Central memory CD4-positive, alpha-beta T cell (primary cell): ENCODE measurements at places on chromosomes 6 and 20.

GRCh38 chr6:143183666-143184065 is 123.0 kb downstream of the AIG1 start:
- DNase-seq: no peak

DNA sequence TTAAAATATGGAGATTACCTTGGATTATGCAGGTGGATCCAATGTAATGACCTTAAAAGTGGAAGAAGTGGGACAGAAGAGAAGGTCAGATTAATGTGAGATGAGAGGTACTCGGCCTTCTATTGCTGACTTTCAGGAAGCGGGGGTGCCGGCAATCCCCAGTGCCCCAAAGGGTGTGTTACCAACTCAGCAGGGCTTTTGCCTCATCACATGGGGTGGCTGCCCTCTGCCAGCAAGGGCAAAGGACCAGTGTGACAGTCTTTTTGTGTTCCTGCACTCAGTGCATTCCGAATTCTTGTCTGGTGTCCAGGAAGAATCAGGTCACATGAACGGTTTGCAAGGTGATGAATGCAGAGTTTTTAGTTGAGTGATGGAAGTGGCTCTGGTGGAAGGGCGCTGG is 624.2 kb downstream of the COL12A1 start:
- no peak for DNase-seq

DNA sequence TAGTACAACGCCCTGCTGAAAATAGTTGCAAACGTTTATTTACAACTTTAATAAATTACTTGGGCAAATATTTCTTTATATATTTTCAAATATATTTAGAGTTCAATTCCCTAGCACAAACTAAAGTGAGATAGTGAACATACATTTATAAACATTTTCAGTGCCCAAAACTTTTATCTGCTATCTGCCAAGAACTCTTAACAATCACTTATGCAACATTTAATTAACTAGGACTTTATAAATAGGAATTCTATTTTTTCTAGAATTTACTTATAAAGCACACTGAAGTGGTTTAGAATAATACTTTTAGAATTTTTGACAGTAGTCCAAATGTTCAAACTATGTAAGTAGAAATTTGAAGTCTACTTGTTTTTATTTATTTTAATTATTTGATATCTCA is 452.6 kb upstream of the RGS17 start:
- no peak for DNase-seq

GRCh38 chr6:21371676-21372171 is 221.8 kb upstream of the SOX4 start:
- DNase-seq: no peak

GRCh38 chr20:35333606-35334005 is 41.4 kb upstream of the FAM83C start:
- DNase-seq: no peak

GRCh38 chr6:21537637-21538036 is 55.9 kb upstream of the SOX4 start:
- DNase-seq: no peak

GRCh38 chr6:70956451-70957283 is at the start of gene B3GAT2:
Gene B3GAT2, minus strand, starts transcription at chr6:70957060. Its CDS starts 631 bp downstream, at chr6:70956429.
- no peak for DNase-seq

GRCh38 chr6:3210024-3210610 is 17.3 kb downstream of the TUBB2B start:
- no peak for DNase-seq

DNA sequence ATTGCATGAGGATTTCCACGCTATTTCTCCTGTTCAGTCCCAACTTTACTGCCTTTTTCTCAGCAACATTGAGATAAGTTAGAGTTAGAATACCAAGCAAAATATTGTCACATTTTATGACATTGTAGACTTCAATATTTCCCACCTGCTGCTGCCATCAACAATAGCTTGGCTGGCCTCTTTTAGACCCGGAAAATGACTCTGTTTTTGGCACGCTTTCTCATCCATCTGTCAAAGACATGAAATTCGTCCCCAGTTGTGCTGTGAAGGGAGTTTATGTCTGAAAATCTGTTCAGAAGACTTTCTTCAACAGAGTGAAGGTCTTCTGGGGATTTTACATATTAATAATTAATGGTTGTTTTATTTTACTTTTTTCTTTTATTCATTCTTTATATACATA is 857.3 kb downstream of the FRK start:
- no peak for DNase-seq

DNA sequence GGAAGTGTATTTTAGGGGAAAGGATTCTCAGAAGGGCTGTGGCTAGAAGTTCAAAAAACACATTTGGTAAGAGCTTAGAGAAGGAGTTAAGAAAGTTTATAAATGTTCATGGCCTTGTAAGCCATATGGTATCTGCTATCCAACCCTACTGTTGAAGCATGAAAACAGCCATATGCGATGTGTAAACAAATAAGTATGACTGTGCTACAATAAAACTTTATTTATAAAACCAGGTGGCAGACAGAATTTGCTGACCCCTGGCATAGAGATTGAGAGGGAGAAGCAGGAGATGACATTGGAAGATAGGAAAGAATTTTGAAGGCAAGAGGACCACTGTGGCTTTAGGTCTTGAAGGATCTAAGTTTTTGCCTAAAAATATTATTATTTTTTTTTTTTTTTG is 583.5 kb downstream of the DOK5 start:
- no peak for DNase-seq

GRCh38 chr6:336159-337114 is 44.1 kb downstream of the DUSP22 start:
- DNase-seq: no peak

DNA sequence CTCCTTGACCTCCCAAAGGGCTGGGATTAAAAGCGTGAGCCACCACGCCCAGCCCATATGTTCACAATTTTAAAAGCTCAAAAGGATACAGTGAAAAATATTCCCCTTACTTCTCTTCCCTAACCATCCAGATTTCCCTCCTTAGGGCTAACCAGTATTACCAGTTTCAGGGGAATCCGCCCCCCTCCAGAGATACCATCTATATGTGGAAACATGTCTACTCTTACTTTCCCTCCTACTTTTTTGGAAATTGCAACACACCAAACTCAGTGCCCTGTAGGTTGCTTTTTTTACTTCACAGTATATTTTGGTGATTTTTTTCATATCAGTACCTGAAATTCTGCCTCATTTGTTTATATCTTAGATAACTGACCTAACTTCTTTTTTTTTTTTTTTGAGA is 6.9 kb upstream of the RPL10A start:
- no peak for DNase-seq

DNA sequence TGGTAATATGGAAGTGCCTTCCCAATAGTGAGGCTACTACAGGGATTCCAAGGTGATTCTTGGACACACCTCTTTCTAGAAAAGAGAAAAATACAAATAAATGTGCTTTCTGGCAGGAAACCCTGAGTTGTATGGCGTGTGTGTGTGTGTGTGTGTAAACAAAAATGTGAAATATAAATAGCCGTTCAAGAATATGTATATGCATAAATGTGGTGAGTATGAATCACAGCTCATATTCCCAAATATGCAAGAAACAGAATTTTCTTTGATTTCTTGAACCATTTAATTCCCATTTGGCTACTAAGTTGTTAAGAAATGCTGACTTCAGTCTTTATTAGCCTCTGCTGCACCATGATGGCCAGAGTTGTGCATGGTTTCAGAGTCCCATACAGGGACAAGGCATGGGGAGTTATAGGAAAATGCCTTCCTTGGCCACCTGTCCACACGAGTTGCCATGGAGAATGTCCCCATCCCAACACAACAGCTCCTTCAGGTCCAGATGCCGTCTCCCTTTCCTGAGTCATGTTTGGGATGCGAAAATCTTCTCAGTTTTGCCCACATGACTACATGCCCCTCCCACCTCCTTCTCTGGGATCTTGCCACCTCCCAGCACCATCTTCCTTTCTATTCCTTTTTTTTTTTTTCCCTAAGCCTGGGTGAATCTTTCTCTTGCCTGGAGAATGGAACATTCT is 312.4 kb upstream of the ECI2 start:
- DNase-seq: no peak

GRCh38 chr6:12943549-12943948 is 227.0 kb downstream of the PHACTR1 start:
- no peak for DNase-seq

- no peak for DNase-seq
Measured at GRCh38 chr6:44041461-44042260, 85.6 kb downstream of the MRPL14 start.

GRCh38 chr6:101489456-101489855 is 95.9 kb downstream of the GRIK2 start:
- no peak for DNase-seq

DNA sequence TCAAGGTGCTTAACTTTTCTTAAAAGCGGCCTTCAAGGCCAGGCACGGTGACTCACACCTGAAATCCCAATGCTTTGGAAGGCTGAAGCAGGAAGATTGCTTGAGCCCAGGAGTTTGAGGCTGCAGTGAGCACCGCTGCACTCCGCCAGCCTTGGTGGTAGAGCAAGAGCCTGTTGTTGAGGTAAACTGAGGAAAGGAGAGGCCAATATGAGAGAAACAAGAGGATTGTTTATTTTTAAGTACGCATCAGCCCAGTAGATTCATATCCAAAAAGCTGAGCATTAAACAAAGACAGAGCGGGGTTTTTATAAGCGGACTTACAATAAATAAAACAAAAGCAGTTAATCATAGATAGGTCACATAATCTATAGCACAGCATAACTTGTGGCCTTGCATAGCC is 15.0 kb upstream of the GMPR start:
- DNase-seq: no peak

- no peak for DNase-seq
Measured at GRCh38 chr6:26016245-26016962, 53.8 kb downstream of the TRIM38 start.

GRCh38 chr6:10999994-11000393 is 44.1 kb downstream of the ELOVL2 start:
- no peak for DNase-seq

DNA sequence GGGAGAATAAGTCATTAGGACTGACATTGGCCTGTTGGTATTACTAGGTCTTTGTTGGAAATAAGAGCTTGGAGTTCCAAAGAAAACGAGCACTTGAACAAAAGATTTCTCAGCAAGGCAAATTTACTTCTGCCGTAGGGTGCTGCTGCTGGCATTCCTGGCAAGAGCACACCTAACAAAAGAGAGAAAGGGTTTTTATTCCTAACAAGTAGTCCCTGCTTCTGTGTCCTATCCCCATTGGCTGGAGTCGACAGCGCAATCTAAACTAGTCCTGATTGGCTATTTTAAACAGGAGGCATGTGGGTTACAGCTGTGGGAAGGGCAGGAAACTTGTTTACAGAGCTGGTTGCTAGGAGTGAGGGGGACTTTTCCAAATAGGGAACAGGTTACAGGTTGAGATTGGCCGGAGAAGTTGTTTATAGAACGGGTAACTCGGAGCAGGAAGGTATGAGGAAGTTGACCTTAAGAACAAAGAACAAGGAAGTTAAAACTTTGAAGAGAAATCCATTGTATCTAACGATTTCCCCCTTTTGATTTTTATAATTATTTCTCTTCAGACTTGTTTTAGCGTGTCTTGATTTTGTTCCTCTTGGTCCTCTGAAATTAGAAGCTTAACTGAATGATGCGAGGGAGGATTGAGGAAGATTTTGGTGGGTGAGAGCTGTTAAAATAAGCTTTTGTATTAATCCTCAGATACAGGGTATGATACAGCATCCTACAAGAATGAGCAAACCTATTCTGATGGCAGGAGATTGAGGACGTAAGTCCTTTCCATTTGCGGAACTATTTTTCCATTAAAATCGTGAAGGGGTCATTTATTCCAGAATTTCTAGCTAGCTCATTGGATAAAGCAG is 3.4 kb upstream of the ZNFX1 start:
- DNase-seq: no peak
